Activated T-helper 1 cell treated with anti-CD3 and anti-CD28 coated beads, Interleukin-2, amount 50 U/mL, for 16 hours (primary cell): ENCODE measurements at places on chromosomes 16 and 17.

DNA sequence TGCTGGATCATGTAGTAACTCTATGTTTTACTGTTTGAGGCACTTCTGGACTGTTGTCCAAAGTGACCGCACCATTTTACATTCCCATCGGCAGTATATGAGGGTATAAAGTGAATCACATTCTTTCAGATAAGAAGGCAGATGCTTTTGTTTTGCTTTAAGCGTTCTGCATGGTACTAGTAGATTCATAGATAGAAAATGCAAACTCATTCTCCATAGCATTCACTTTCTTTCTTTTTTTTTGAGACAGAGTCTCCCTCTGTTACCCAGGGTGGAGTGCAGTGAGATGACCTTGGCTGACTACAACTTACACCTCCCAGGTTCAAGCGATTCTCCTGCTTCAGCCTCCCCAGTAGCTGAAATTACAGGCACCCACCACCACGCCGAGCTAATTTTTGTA is 40.4 kb downstream of the TANGO6 start:
- DNase-seq, result no peak

DNA sequence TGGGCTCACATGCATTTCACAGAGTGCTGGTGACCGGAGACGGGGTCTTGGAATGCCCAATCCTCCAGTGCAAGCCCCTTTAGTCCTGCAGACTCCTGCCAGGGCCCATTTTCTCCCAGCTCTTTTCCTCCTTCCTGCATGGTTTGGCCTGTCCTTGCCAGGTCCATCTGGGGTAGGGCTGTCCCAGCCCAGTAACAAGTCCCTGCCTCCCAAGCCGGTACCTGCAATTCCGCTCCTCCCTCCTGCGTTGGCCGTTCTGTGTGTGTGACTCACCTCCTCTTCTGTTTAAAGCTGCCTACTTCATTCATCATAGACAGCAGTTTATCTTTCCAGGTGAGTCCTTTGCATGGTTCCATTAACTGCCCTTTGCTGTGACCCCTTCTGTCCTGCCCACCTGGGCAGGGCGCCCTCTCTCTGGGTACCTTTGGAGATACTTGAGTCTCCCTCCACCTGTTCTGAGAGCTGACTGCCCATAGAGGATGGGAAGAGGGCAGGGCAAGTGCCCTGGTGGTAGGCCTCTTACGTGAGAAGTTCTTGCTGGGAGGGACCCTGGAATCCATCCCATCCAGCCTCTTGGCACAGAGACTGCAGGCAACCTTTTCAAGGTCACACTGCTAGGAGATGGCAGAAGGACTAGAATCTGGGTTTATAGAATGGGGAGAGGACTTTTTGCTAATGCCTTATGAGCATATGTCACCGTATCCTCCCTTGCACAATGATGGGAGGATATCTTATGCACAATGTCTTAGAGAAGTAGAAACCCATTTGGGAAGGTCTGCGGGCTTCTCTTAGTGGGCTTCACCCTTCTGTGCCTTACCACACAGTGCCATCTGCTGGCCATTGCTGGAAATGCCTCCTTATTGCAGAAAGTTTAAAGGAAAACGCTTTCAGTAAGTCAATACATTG is 29.7 kb upstream of the LGALS9 start:
- DNase-seq, result peak; percentile 68

GRCh38 chr16:10978124-10978523 is 33.8 kb downstream of the CLEC16A start:
- DNase-seq, result no peak

- DNase-seq, result no peak
Measured at GRCh38 chr16:86471896-86472295, 38.4 kb upstream of the FOXF1 start.

DNA sequence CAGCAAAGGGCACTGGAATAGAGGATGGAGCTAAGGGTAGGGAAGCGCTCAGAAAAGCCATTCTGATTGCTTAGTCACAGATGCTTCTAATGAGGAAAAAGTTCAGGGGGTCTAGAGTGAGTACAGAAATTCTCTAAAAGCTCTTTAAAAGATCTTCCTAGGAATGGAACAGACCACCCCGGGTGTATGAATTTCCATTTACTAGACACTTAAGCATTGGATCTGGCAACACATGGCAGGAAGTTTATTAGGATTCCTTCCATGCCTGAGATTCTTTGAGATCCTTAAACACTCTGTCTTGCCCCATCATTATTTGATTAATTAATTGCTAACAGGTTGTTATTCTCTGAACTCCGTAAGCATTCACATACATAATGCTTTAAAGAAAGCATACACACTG is 8.5 kb downstream of the KRTAP9-7 start:
- no peak for DNase-seq
